Right ventricle myocardium superior (tissue), 1 donor: ENCODE measurements at places on chromosomes 2 and 18. TPM values are rescaled to one million over a fixed set of nuclear protein-coding genes. Genes with fewer than 3 reads are reported as not detected.

- no peak for DNase-seq
Observed at GRCh38 chr2:186950694-186951093, 101.7 kb upstream of the ZSWIM2 start.

- no peak for DNase-seq
Observed at GRCh38 chr2:151906633-151906998, 78.4 kb upstream of the ARL5A start.

GRCh38 chr18:49745045-49746014 is 68.0 kb downstream of the ACAA2 start:
- DNase-seq: no peak

DNA sequence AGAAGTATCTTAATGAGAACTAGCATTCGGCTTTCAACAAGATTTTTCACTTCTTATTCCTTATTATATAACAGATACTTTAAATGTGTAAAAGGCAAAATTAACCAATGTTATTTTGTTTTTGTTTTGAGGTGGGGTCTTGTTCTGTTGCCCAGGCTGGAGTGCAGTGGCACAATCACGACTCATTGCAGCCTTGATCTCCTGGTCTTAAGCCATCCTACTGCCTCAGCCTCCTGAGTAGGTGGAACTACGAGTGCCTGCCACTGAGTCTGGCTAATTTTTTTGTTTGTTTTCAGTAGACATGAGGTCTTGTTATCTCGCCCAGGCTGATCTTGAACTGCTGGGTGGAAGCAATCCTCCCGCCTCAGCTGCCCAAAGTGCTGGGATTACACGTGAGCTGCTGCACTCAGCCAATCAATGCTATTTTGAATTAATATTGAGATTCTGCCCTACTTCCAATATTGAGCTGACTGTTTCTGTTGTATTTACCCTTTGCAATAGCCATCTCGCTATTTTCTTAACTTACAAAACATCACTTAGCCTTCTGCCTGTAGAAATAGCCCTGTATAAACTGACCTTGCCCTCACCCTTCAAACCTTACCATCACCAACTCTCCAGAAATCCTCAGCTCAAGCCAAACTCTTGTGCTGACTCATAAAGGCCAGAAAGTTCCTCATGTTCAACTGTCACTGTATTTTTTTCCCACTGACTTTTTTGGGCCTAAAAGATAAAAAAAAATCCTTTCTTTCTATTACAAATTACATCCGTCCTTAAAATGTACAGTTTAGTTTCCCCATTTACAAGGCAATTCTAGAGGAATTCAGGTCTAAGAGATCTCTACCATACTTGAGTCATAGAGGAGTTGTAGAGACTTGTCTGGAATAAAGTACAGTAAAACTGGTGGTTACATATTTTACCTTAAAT is 94.3 kb downstream of the OLA1 start:
- DNase-seq: no peak

DNA sequence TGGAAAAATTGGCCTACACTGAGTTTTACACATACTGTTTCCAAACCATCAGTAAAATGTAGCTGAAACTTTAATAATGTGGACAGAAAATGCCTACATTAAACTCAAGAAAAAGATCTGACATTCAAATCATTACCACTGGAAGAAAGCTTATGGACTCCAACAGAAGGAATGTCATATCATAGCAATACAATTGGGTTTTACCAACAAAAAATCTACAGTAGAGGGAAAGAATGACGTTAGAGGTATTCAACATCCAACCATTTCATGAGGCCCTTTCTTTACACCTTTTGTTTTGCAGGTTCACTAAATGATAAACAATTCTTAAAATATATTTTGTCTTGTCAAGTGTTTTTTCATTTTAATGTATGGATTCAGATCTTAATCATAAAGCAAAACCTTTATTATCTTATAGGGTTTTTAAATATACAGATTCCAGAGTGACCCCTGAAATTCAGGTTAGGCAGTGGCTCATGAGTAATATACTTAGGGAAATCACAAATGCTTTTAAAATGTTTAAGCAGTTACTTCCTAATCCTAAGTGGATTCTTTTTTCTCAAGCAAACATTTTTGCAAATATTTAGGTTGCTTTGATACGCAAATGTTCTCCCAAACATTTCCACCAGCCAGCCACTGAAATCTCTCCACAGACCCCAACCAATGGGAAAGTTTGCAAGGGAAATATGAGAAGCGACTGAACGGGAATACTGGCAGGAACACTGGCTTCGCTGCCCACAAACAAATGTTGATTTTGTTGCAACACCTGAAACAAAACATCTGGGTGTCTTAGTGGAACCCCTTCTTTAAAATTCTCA is 168.7 kb downstream of the TCF4 start:
- DNase-seq: no peak

GRCh38 chr2:234996069-234996940 is 44.5 kb downstream of the SH3BP4 start:
- no peak for DNase-seq

DNA sequence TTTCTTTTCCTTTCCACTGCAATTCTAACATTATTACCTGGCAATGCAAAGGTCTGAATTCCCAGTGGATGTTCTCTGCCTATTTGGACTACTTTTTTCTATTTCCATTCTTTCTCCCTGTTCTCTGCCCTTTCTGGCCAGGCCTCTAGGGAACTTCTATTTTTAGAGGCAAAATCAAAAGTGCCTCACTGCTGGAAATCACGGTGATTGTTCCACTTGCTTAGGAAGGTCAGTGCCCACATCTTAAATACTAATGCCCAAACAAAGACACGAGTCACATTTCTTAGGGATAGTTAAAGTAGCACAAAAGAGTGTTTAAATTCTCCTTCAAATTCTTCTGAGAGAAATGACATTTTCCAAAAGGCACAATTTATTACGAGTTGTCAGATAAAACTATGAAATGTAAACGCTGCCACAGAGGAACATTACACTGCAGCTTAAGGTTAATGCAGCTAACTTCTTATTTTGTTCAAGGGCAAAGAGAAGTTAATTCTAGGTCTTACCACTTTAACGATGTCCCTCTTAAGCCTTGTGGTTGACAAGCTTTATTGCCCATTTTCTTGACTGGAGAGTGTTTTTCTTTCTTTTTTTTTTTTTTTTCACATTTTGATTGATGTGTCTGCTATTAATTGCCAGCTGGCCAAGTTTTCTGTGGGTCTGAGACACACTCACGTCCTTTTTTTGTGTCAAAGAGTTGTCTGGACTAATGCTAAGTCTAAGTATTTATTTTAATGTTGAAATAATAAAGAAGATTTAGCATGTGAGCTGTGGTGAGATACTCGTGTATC is 34.7 kb downstream of the ST6GAL2 start:
- DNase-seq: no peak

- DNase-seq: no peak
Observed at GRCh38 chr2:204114295-204115136, 178.0 kb downstream of the ICOS start.

- no peak for DNase-seq
Observed at GRCh38 chr2:57959390-57959789, 87.2 kb upstream of the VRK2 start.

- DNase-seq: no peak
Observed at GRCh38 chr2:209121691-209122090, 302.2 kb upstream of the MAP2 start.

DNA sequence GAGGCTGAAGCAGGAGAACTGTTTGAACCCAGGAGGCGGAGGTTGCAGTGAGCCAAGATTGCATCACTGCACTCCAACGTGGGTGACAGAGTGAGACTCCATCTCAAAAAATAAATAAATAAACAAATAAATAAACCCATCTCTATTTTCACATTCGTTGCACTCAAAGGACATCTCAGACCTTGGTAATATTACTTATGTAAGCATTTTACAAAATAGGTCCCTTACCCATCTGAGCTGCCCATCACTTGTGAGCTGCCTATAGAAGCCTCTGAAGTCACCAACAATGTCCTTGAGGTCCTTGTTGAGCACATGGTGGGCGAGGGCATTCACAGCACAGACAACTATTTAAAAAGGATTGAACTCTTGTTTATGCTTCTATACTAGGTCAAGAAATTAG is 15.4 kb downstream of the ENOSF1 start:
- DNase-seq: no peak

- DNase-seq: no peak
Observed at GRCh38 chr2:41990688-41991087, 57.1 kb upstream of the PKDCC start.

GRCh38 chr2:202178346-202178958 is 59.9 kb downstream of the SUMO1 start:
- no peak for DNase-seq

GRCh38 chr2:38650717-38651116 is 15.2 kb upstream of the GALM start:
- no peak for DNase-seq

GRCh38 chr2:22167256-22167655 is 1043.5 kb downstream of the TDRD15 start:
- DNase-seq: no peak

The CHRNG gene
- not detected for total RNA-seq

The GREB1L gene
- total RNA-seq: 8.0 TPM

The ABHD1 gene
- total RNA-seq: 4.0 TPM

The NOL4 gene
- not detected for total RNA-seq
